ENCODE measurements at places on chromosomes 11 and 22. TPM values are rescaled to one million over a fixed set of nuclear protein-coding genes. Genes with fewer than 3 reads are reported as not detected.

The GGTLC3 gene
- not detected for total RNA-seq

The GGA1 gene
- 45.4 TPM for total RNA-seq

The FAM83F gene
- total RNA-seq: 0.05 TPM

- no peak for DNase-seq
Observed at GRCh38 chr11:66072518-66072917, 2.4 kb downstream of the PACS1 start.

DNA sequence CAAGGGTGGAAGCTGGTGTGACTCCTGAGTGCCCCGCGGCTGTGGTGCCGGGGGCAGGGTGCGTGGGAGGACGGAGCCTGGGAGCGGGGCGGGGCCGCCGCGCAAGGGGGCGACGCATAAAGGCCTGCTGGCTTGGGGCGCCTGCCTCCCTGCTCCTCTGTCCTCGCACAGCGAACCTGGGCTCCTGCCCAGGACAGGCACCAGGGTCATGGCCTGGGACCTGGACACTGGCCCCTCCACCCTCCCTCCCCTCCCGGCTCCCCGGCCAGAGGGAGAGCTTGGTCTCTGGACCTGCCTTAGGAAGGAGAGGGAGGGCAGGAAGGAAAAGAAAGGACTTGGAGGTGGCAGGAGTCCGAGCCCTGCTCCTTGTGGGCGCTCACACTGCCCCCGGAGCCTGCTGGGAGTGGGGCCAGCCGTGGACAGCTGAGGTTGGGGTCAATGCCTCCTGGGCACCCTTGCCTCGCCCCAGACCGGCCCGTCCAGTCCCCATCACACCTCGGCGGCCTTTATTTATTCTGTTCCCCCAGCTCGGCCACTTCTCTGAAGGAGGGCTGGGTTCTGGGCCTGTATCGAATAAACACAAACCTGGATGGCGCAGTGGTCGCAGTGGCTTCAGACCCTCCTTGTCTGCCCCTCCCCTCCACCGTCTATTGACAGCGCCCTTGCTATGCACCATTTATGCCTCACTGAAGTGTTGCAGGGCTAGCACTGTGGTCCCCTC is 8.7 kb downstream of the SLC16A8 start:
- DNase-seq: no peak

DNA sequence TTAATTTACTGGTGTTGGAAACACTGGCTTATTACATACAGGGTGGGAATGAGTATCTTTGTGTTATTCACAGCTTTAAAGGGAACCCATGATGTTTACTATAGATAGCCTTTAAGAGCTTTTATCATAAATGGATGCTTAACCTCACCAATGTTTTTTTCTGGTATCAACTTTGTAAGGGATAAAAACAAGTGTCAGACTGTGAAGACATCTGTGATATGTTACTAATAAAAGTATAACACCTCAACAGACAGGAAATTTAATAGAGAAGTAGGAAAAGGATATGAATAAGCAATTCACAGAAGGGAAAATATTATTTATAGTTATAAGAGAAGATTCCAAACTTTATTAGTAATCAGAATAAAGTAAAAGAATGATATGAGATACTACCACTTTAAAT is 46.3 kb downstream of the ACAT1 start:
- DNase-seq: no peak

DNA sequence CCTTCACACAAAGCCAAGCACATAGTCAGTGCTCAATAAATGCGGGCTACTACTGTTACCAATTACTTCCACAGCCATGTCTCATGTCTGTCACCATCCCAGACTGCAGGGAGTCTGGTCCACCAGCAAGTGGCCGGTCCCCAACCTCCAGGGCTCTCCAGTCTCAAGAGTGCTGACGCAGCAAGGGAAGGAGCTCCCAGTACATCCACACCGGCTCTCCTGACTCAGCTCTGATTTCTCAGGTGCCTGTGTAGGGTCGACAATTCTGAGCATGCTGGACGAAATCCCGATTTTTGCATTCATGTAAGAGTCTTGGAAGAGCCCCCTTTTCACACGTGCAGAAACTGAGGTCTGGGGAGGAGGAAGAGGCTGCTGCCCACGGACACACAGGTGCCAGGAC is 10.3 kb upstream of the NEFH start:
- DNase-seq: no peak

DNA sequence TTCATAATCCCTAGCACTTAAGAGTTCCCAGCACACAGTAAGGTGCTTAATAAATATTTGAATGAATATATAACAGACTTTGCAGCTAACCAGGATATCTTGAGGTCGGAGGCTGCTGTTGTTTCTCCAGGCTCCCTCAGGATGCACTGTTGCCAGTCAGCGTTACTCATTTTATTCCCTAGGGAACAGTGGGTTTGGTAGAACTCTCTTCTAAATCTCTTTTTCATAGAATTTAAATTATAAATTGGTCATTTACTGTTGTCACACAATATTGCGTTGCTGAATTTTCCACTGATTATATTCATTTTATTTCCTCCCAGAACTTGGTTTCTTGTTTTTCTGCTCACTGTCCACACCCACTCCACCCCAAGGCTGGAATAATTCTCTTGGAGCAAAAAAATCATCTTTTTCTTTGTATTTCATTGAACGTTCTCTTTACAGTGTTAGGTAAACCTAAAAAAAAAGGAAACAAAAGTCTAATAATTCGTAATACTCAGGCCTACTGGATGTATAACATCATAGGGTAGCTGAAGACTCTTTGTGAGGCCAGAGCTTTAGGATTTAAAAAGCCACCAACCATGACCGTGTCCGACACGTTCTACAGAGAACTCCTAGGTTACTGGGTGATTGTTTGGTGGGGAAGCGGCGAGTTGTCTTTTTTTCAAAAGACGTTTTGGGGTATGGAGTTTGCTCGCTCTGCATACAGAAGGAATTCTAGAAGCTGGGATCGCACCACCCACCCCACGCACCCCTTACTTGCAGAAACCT is 766 bp upstream of the CAPRIN1 start:
- DNase-seq: no peak

The TEX12 gene
- total RNA-seq: 0.23 TPM

- DNase-seq: no peak
Observed at GRCh38 chr11:103929170-103929903, 107.1 kb upstream of the DDI1 start.

DNA sequence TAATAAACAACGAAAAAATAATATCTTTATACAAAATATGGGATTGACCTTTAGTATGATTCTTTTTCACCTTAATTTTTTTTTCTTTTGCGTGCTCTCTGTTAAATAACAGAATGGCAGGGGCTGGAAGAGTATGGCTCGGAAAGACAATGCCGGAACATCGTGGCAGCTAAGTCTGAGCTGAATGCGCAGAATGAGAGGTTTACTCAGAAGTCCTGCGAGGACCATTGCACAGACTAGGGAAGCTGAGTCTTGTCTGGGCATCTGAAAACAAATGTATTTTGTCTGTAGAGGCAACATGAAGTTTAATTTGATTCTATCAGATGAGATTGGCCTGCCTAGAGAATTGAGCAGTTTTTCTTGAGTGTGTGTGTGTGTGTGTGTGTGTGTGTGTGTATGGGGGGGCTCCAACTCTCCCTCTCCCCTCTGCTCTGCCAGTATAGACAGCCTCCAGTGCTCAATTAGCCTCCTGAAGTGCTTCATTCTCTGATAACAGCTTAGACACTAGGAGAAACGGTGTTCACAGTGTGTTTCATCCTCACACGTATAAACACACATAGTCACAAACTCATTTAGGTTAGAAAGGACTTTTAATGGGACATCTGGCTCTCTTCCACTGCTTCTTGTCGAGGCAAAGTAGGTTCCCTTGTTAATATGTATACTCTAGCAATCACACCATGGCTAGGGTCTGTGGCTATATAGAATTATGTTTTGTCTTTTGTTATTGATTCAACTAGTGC is 244.3 kb upstream of the SORL1-AS1 start:
- no peak for DNase-seq

DNA sequence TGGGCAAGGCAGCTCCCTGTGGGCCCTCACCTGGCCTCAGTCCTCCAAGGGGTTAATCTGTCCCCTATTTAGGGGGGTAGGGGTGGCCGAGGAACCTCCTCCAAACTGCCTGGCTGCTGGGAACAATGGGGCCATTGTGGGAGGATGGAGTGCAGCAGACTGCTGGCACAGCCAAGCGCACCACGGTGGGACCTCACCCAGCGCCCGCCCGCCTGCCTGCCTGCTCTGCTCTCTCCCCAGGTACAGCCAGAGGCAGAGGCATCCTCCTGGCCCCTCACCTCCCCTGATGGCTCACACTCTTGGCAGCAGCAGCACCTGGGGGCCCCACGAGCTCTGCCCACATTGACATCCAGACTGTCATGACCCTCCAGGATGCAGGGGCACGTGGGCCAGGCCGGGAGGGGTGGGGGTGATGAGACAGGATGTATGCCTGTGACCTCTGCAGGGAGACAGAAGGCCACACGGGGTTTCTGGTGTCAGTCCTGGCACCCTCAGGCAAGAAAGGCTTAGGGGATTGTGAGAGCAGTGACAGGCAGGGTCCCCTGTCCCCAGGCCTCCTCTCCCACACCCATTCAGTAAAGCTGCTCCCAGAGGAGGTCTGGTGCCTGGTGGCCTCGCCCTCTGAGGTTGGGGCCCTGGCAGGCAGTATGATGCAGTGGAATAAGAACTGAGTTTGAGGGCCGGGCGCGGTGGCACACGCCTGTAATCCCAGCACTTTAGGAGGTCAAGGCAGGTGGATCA is 11.4 kb downstream of the BCL9L start:
- no peak for DNase-seq

GRCh38 chr11:15123849-15124248 is 9.1 kb downstream of the INSC start:
- no peak for DNase-seq

The MMP12 gene
- total RNA-seq: not detected

- no peak for DNase-seq
Observed at GRCh38 chr22:19111140-19111539, 11.1 kb downstream of the DGCR2 start.

DNA sequence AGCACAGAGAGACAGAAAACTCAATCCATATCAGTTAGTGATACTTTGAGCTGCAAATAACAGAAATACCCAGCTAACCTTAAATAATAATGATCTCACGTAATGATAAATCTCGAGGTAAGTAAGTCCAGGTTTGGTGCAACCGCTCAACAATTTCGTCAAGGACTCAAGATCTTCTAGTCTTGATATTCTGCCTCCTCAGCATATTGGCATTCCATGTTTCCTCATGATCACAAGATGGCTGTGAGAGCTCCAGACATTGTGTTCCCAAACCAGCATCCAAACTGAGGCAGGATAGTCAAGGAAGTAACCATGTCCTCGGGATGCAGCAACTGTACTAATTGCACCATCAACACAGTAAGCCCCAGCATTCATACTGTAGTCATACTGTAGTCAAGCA is 7.5 kb upstream of the LARGE1 start:
- no peak for DNase-seq

DNA sequence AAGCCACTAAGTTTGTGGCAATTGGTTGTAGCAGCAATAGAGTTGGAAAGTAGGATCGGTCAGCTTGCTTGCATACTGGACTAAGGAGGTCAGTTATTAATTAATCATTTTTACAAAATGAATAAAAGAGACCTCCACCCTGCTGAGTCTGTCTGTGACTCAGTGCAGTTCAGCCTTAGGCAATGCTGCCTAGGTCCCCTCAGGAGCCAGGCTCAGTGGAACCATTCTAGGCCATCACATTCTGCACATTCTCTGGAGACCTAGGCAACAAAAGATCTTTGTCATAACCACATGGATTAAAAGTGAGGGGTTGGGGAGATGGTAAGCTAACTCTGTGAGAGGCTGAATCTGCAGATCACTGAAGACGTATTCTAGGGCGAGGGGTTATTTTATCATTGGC is 178.7 kb upstream of the CADM1 start:
- no peak for DNase-seq

GRCh38 chr11:108561535-108561991 is 32.0 kb downstream of the EXPH5 start:
- no peak for DNase-seq

- DNase-seq: no peak
Observed at GRCh38 chr11:111363985-111364384, 15.1 kb downstream of the POU2AF1 start.

- DNase-seq: no peak
Observed at GRCh38 chr22:20455709-20456063, 18.1 kb upstream of the SCARF2 start.

The OR51E2 gene
- total RNA-seq: not detected

DNA sequence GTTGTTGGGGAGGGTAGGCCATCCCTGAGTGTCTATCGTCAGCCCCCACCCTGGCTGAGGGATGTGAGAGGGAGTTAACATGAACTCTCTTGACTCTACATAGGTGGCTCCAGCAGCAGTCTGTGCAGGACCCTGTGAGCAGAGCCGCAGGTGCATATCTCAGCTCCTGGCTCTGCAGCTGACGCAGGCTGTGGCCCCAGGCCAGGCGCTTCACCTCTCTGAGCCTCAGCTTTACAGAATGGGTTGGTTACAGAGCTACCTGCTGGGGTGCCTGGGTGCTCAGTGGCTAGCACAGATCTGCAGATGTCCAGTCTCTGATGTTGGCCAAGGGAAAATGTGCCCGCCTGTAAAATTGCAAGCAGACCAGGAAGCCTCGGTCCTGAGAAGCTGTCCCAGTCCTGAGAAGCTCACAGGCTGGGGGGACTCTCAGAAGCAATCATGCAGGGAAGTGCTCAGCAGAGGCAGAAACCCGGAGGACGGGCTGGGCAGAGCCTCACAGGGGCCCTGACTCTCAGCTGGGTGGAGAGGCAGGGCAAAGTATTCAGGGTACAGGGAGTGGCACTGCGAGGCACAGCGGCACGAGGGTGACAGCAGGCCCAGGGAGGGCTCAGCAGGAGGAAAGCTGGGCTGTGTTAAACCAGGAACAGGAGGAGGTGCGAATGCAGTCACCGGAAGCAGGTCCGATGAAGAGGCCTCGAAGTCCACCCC is 15.9 kb upstream of the LRP5 start:
- DNase-seq: no peak

The ANKRD49 gene
- total RNA-seq: 15.4 TPM

The POTEH gene
- not detected for total RNA-seq

The OR52H1 gene
- 0.15 TPM for total RNA-seq

DNA sequence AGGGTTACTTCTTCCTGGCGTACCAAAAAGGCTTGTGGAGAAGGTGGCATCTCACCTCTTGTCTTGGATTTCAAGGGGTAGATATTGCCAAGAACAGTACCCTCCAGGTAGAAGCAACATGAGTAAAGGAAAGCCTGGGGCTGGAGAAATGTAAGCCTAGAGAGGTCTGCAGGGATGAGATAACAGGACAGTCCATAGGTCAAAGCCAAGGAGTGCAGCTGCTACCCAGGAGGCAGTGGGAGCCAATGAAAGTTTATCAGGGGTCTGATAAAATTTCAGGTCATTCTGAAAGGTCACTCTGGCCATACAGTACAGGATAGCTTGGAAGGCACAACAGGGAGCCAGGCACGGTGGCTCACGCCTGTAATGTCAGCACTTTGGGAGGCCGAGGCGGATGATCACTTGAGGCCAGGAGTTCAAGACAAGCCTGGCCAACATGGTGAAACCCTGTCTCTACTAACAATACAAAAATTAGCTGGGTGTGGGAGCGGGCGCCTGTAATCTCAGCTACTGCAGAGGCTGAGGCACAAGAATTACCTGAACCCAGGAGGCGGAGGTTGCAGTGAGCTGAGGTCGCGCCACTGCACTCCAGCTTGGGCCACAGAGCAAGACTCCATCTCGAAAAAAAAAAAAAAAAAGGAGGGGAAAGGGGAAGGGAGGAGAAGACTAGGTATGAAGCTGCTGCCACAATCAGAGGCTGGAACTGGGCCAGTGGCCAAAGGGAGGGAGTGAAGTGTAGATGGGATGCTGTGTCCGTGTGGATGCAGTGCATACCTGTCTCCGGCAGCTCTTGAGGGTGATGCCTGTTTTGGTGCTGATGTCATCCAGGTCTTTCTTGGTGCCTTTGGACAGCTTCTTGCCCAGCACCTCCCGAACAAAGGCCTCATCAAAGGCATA is 1.2 kb downstream of the FIBP start:
- no peak for DNase-seq

The FAM111B gene
- 23.6 TPM for total RNA-seq

GRCh38 chr11:43972366-43972765 is 29.9 kb downstream of the C11orf96 start:
- DNase-seq: no peak

All from Panc1 (cell line).